Epithelial cell of proximal tubule (primary cell): ENCODE measurements at places on chromosomes 1 and 21. TPM values are rescaled to one million over a fixed set of nuclear protein-coding genes. Genes with fewer than 3 reads are reported as not detected.

- no peak for DNase-seq
Measured at GRCh38 chr1:183331091-183331742, 87.0 kb downstream of the NMNAT2 start.

- DNase-seq: no peak
Measured at GRCh38 chr1:22053861-22054770, 1.6 kb downstream of the CDC42 start.

- no peak for DNase-seq
Measured at GRCh38 chr1:111758373-111758772, 2.7 kb downstream of the DDX20 start.

DNA sequence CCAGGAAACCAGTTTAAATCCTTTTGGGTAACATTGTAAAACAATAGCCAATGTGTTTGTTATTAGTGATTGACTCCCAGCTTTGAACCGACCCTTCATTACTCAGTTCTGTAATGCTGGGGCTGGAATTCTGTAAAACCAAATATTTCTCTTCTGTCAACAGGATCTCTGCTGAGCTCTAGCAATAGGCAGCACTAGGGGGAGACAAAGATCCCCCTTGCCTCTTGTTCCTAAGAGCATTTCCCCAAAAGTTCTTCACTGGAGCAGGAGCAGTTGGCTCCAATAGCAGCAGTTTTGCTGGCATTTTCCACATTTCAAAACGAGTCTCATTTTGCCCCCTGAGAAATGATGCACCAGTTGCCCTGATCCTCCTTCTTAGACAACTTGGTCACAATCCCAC lies 1671.1 kb downstream of the MRPL39 start:
- no peak for DNase-seq

LRRIQ3 gene
- total RNA-seq: 1.4 TPM in 1 of 2 replicates, not detected in the other

KPRP gene
- not detected in 2 replicates for total RNA-seq
